Left ventricle myocardium inferior (tissue), 1 donor: ENCODE measurements at places on chromosomes 12 and 14. TPM values are rescaled to one million over a fixed set of nuclear protein-coding genes. Genes with fewer than 3 reads are reported as not detected.

DNA sequence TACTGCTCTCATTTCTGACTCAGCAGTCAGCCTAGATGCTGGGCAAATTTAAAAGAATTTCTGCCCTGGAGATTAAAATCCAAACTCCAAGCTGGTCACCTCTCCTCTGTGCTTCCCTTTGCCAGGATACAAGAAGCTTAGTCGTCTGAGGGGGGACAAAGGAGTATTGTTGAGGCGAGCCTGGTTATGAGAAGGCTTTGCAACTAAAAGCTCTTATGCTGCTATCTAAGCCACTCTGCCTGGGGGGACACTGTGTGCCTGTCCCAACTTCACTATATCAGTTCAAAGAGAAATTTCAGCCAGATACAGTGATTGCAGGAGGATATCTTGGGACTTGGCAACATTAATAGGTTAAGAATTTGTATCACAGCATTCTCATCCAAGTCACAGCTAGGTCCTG lies 10.8 kb upstream of the PLEKHH1 start:
- DNase-seq = no peak

GRCh38 chr14:21078287-21078686 lies 8.2 kb downstream of the ARHGEF40 start:
- no peak for DNase-seq

DNA sequence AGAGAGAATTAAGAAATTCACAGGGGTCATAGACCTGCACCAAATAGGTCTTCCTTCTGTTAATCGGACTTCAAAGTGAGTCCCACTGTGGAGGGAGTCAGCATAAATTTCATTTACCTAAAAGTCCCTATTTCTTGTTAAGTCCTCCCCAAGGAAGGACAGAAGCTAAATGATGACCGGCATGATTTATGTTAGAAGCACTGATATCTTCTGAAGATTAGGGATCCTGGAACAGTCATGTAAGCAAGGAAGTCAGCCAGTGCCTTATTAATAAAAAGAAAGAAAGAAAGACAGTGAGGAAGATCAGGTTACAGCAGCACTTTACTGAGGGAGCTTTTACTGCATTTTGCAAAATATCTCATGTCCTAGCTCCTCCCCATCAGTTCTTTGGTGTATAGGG lies 287.5 kb downstream of the FOXG1 start:
- DNase-seq = no peak

G2E3 gene
- 7.6 TPM for total RNA-seq

KLRC4 gene
- total RNA-seq = not detected

- DNase-seq = no peak
These were observed 15.2 kb upstream of the RXYLT1 start for GRCh38 chr12:63764481-63764880.

- DNase-seq = peak; percentile 46
These were observed 53.9 kb downstream of the NTN4 start for GRCh38 chr12:95736631-95737030.

RAB5B gene
- 111 TPM for total RNA-seq
